ENCODE measurements at places on chromosomes 3 and 15. TPM values are rescaled to one million over a fixed set of nuclear protein-coding genes. Genes with fewer than 3 reads are reported as not detected.

Gene C3orf62
- 2.3 TPM for total RNA-seq

Gene CLDN16
- total RNA-seq: not detected

Gene TADA3
- total RNA-seq: 61.3 TPM

Gene ALDH1A2
- total RNA-seq: 0.98 TPM

Gene IQCF2
- total RNA-seq: not detected

Gene CKMT1B
- 2.4 TPM for total RNA-seq

Gene SEMA5B
- total RNA-seq: 1.2 TPM

DNA sequence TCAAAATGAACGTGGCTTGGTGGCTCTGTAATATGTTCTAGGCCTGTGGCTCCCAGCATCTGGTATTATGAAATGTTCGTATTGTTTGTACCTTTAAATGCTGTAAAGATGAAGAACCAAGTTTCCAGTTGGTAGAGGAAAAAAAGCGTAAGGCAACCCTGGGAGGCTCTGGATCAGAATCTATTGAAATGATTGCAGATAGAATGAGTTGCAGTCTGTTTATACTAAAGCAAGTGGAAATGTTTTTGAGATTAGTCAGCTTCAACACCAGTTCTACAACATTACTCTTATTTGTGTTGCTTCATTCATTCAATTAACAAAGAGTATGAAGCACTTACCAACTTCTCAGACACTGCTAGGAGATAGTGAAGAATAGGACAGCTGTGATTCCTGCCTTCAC, 5.3 kb downstream of the ARL6IP5 start:
- DNase-seq: no peak

- no peak for DNase-seq
These were observed 316.9 kb upstream of the ICE2 start for GRCh38 chr15:60795889-60796288.

GRCh38 chr15:63809452-63809851, 24.3 kb downstream of the HERC1 start:
- no peak for DNase-seq

DNA sequence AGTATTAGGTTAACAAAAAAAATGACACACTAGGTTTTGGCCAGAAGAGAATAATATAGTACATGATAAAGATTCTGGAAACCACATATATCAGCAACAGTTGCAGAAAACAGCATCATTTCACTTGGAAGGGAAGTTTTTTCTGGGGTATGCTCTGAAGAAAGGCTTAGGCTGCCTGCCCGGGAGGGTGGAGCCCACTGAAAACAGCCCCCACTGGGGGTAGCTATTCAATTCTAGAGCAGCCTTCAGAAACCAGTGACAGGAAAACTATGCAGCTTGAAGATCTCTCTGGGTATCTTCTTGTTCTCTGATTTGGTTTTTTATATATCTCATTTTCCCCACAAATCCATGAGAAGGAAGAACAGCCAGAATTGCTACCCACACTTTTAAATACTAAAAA, 43.2 kb downstream of the ZMAT3 start:
- DNase-seq: no peak

DNA sequence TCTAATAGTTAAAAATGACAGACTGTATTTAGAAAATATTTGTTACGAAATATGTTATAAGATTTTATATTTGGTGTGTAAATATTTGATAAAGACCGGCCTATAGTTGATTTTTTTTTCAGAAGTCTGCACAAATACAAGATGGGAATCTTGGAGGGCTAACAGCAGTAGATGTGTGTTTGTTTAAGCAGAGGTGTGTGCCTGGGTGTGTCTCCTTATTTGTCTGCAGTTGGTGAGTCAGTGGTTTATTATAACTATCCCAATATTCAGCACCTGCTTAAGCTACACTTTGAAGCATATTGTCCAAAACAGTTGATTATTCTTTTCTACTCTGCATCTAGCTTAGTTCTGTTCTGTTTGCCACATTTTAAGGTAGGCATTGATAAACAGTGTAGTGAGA, 12.4 kb downstream of the GLCE start:
- DNase-seq: no peak

DNA sequence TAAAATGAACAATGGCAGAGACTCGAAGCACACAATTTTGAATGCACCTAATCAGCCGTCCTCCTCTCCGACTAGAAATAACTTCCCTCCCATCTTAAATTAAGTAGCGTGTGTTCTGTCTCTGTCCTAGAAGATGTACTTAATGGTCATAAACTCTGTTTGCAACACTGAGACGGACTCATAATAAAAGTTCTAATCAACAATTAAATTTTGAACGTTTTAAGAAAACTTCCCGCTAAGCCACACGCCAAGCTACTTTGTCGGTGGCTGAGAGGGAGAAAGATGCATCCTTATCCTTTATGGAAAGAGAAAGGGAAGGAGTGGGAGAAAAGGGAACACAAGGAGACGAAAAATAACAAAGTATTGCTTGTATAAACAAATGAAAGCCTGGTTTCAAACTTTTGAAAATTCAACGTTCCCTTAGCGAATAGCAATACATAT, 989 bp downstream of the GNB4 start:
- DNase-seq: no peak

GRCh38 chr3:161339517-161340500, 31.5 kb downstream of the SPTSSB start:
- no peak for DNase-seq

DNA sequence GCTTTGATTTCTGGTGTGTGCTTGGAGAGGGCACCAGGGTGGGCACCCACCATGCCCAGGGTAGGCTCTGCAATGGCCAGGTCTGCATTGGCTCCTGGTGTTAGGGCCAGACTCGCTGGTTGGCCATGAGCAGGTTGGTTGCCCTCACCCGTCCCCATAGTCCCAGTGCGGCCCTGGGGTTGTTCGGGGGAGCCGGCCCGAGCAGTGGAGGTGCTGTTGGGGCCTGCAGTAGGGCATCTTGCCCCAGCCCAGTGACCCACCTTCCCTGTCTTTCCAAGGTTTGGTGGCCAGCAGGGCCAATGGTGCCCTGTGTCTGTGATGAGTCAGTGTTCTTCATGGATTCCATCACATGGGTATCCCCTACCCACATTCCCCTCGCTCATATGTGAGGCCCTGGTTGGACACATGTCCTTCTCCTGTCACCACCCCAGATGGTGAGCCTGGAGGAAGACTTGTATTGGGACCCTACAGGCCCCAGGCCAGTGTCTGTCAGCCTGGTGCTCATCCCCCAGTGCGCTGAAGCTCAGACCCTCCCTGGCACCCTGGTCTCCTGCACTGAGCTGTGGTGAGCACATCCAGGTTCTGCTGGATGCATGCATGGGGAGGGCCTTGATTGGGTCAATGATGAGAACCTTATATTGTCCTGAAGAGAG, 190.1 kb downstream of the UBE3A start:
- DNase-seq: no peak

- no peak for DNase-seq
These were observed 19.4 kb upstream of the CA12 start for GRCh38 chr15:63401078-63401477.

- no peak for DNase-seq
These were observed 17.6 kb downstream of the CALML4 start for GRCh38 chr15:68187559-68187958.

Data from Panc1 (cell line).